ENCODE measurements at places on chromosomes 4 and X.

DNA sequence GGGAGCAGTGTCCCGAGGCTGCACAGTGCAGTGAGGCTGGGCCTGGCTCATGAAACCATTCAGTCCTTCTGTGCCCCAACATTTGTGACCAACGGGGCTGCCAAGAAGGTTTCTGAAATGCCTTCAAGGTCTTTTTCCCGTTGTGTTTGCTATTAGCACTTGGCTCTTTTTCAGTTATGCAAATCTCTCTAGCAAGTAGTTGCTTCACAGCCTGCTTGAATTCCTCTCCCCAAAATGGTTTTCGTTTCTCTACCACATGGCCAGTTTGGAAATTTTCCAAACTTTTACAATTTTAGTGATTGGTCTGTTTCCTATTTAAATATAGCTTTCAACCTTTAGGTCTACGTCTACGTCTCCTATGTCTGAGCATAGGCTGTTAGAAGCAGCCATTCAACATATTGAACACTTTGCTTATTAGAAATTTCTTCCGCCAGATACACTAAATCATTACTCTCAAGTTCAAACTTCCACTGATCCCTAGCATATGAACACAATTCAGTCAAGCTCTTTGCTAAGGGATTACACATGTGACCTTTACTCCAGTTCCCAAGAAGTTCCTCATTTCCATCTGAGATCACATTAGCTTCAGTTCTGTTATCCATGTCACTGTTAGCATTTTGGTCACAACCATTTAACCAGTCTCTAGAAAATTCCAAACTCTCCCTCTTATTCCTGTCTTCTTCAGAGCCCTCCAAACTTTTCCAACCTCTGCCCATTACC is 901.8 kb downstream of the GLUD2 start:
- no peak for DNase-seq

DNA sequence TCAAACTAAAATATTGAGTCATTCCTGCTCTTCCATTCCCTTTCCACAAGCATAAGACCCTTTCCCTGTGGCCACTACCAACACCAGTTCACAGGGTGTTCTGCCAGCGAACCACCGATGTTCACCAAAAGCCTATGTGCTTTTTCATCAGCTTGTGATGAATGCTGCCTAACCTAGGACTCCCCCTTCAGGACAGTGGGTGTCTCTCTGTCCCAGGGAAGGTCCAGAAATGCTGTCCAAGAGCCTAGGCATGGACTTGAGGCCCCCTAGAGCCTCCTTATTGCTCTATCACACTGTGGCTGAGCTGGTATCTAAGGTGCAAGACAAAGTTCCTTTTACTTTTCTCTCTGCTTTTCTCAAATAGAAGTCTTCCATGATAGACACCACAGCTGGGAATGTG is 1015.6 kb downstream of the PCDH19 start:
- no peak for DNase-seq

DNA sequence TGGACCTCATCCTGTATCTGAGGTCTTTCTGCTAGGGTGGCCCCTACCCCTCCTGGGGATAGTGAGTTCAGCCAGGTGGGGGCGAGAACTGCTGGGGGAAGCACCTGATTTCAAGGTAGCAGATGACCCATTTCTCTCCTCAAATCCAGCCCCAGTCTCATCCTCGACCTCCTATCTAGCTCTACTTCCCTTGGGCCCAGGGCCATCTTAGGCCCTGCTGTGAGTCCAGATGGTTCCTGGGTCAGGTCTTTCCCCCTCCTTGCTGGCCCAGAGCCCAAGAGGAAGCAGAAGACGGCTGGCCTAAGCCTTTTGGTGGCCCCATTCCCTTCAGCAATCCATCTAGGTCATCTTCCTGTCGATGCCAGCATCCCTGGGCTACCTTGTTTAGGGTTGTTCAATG is 3.3 kb downstream of the CDK16 start:
- no peak for DNase-seq

DNA sequence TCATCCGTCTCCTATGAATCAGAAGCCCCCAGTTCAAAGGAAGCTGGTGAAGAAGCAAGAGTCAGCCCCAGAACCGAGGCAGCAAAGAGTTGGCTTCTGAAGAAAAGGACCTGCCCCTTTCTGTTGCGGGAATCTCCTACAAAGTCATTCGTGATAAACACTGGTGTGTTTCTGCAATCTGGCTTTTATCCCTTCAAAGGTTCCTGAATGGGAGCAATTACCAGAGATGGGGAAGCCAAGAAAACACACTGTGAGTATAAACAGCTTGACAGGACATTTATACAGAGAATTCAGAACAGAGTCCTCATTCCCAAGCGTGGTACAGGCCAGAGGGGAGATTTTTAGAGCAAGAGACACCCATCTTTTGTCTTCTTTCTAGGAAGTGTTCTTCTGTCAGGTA is 226.8 kb upstream of the LNX1 start:
- no peak for DNase-seq

DNA sequence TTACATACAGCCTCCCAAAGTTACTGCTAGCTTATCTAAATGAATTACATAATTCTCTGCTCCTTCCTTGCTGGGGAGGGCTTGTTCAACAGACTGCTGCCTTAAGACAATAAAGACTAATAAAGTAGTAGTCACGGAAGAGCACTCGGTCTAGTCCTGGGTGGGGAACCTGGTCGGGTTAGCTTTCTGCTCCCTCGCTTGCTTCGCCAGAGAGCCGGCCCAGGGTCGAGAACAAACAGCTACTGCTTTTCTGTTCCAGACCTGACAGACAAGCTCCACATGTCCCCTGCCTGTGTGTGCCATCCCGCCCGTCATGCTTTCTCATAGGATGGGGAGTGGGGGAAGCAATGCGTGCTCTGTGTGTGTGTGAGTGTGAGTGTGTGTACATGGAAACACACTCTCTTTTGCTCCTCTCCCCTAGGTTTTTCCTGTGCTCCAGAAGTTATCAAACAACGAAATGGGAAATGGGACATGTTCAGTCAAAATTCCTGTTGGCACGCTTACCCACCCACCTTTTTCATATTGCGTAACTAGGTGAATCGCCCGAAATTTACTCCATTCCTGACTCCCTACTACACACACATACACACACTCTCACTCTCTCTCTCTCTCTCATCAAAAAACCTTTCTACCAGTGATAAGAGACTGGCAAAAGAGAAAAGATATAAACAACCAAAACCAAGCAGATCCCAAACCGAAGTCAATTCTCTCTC is 1.3 kb downstream of the NPY1R start:
- DNase-seq, result no peak

- no peak for DNase-seq
Observed at GRCh38 chrX:40291553-40291952, 193.8 kb upstream of the BCOR start.

DNA sequence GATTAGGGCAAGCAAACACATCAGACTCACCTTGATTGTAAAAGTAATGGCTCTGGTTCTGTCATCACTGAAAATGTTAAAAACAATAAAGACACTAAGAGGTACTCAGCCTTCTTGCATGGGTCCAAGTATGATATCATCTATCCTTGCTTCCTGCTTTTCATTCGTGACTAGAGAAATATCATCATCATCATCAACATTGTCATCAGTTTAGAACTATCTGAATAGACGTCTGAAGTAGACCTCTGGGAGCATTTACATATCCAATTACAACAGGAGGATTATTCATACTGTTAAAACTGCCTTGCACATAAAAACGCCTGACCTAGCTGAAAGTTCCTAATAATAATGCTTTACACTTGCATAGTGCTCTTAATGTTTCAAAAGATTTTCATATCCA is 9.8 kb upstream of the FRAS1 start:
- no peak for DNase-seq

DNA sequence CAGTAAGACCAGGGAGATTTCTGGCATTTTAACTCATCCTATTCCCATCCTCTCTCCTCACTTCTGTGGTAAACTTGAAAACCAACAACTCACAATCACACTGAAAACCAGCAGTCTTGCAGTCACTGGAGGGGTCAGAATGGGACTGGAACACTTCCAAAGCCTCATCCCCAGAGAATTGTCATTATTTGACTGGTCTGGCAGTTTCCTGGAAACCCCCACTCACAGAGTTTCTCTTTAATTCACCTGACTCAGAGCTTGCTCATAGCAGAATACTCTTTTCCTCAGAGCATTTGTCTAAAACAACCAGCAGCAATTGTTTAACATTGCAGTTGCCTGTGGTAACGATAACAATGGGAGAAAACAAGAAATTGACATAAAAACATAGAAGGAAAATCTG is 7.3 kb upstream of the RAB9B start:
- DNase-seq, result peak; percentile 17

DNA sequence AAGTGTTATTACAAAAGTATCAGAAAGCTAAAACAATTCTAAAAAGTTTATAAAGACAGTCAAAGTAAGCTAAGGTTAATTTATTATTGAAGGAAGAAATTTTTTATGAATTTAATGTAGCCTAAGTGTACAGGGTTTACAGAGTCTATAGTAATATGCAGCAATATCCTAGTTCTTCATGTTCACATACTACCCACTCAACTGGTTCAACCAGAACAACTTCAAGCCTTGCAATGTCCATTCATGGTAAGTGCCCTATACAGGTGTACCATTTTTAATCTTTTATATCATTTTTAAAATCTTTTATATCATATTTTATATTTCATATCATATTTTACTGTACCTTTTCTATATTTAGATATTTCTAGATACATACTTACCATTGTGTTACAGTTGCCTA is 34.3 kb downstream of the COL4A5 start:
- DNase-seq, result no peak

DNA sequence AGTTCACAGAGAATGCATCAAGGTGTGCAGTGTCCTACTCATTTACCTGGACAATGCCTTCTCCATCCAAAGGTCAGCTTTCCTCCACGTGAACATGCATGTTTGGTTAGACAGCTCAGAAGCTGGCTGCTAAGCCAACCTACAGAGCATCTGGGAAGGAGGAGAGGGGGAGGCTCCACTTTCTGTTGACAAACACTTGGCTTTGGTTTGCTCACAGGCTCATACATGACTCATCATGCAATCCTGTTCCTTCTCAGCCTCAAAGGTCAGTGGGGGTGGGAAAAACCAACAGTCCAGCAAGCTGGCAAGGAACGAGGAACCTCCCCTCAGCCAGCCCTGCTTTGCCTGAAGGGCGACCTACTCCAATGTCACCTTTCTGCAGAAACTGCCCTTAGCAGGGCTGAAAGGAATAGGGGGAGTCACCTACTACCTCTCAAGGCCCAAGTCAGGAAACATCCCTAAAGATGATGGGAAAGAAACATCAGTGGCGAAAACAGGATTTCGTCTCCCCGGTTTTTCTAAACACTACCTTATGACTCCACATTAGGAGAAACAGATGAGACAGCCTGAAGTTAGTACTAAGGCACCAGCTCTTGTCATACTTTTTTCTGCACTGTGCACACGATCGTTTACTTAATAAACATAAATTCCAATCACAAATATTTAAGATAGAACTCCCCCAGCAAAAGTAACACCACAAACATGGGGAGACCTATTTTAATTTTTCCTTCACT is 37.9 kb downstream of the RELL1 start:
- no peak for DNase-seq

GRCh38 chr4:25954293-25954904 is 40.4 kb downstream of the SMIM20 start:
- no peak for DNase-seq

DNA sequence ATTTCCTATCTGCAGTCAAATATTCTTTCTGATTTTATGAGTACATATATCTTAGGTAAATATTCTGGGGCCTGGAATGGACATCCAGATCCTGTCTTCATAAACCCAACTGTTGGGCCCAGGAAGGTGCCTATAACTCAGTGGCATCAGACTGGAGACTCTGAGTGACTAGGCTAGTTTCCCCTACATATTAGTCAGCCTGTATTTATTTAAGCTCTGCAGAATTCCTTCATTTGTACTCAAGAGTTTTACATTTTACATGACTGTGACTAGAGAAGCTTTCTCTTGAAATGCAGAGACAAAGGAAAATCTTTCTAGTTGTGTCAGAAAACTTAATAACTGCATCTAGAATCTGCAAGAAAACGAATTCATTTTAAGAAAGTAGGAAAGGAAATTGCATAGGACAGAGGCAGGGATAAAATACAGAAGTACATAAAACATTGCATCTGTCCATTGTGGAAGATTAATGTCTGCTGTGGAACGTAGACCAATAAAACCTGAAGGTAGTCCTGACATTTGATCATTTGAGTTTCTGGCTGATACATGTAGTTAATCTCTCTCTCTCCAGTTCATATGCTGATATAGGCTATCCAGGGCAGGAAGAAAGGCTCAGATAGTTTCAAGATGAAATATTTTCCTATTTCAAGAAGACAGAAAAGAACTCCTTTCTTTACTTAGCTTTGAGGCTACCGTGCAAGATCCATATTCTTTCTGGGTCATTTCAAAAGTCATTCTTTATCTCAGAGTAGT is 78.2 kb downstream of the OPHN1 start:
- no peak for DNase-seq

DNA sequence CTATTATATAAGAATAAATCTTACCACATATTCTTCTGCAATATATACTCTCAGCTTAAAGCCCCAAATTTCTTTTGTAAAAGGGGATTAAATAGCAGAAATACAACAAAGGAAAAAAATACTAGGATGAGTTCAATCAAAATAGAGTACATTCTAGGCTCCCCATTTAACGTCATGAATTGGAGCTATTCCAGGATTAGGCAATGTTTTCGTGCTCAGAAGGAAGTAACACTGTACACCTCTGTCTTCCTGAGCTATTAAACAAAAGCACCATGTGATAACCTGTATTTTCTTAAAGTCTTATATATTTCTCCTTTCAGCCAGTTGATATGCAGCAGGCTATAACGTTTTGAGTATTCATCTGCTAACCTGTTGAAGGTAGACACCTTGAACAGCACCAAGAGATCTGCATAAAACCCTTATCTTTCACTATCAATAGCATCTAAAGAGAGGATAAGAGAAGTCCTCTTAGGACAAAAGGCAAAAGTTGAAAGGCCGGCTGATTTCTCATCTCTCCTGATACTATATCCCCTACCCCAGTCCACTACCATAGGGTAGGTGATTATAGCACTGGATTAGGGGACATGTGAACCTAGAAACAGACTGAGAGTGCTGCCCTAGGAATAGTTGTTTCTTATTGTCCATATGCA is 31.5 kb downstream of the TEC start:
- no peak for DNase-seq

DNA sequence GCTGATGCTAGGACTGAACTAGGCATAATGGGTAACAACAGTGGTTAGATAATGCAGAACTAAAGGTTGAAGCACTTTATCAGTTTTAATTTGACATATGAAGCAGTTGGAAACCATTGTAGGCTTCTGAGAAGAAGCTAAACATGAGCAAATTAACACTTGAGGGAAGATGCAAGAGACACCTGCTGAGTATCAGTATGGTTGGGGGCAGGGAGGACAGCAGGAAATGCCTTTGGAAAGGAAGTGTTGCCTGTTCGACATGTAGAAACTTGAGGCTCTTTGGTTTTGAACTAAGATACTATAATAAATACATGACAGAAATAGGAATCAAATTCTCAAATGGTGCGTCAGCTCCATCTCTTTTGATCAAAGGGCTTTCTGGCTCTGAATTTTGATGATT is 115.6 kb downstream of the FHIP1A start:
- DNase-seq, result no peak

Measured in stimulated activated CD4-positive, alpha-beta T cell treated with anti-CD3 and anti-CD28 coated beads, TNF-alpha, amount 100 ng/mL, for 48 hours (primary cell).